Kidney glomerular epithelial cell (primary cell): ENCODE measurements at places on chromosomes 2 and 18.

DNA sequence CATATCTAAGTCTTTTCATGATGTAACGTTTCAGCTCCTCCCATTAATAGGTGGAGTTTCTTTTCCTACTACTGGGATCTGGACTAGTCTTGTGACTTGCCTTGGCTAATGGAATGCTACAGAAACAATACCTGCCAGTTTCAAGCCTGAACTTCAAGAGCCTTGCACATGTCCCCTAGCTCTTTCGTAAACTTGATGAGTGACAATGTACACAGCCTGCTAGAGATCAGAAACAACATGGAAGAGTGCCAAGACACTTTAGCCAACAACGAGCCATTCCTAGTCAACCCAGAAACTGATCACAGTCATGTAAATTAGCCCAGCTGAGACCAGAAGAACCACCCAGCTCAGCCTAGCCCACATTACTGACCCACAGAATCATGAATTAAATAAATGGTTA, 24.8 kb upstream of the STK39 start:
- no peak for DNase-seq

GRCh38 chr2:232162187-232162586, 200.7 kb downstream of the DIS3L2 start:
- no peak for DNase-seq

GRCh38 chr2:228509021-228509420, 327.5 kb upstream of the SPHKAP start:
- no peak for DNase-seq

- peak; percentile 51 for DNase-seq
Observed at GRCh38 chr2:101341901-101342624, 33.6 kb upstream of the RNF149 start.

GRCh38 chr2:42775186-42775585, 11.3 kb upstream of the OXER1 start:
- DNase-seq = no peak

GRCh38 chr2:238974501-238975166, 126.7 kb downstream of the TWIST2 start:
- peak; percentile 21 for DNase-seq

DNA sequence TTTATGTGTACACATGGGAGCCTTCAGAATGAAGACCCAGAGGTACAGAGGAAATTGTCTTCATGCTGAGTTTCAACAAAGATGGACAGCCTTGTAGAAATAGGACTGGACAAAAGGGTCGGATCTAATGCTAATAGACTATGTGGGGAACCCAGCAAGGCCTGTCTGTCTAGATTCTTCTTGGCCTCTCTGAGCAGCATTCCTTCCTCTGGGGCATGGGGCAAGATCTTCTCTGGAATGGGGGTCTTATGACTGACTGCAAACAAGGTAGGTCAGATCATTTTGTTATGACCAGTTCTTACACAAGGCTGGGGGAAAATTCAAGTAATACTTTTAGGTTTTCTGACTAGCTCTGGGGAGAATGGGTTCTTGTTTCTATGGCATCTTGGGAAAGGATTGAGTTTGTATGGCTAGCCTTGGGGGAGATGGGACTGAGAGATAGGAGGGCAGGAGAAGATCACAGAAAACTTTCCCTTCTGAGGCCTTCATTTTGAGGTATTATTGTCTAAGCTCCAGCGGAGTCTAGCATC, 14.3 kb downstream of the SPATA3 start:
- no peak for DNase-seq

GRCh38 chr2:138962686-138963085, 182.5 kb upstream of the NXPH2 start:
- no peak for DNase-seq

DNA sequence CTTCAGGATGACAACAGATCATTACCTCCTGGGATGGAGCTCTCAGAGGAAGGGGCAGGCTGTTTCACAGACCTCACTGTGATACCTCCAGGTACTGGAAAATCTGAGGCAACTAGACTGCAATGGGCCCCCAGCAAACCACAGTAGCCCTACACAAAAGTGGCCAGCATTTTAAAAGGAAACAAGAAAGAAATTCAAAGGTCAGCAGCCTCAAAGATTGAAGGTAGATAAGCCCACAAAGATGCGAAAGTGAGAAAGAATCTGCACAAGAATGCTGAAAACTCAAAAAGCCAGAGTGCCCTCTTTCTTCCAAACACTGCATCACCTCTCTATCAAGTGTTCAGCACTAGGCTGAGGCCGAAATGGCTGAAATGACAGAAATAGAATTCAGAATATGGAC, 499.5 kb upstream of the CHAC2 start:
- no peak for DNase-seq

- DNase-seq = no peak
Observed at GRCh38 chr2:2294183-2294690, 36.8 kb downstream of the MYT1L start.

DNA sequence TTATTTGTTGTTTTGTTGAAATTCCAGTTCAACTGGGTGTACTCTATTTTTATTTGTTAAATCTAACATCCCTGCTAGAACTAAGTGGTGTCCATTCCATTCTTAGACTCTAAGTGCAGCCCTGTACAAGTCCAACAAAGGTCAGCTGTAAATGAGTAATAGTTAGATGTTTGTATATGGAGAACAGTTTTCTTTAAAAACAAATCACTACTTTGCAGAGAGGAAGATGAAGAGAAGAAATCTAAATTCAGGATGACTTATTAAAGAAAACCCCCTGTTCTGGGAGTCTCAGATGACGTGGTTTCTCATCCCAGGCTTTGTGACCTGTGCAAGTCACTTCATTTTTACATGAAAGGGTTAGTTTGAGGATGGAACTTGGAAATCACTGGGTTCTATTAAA, 57.9 kb downstream of the GALNT14 start:
- DNase-seq = peak; percentile 33

DNA sequence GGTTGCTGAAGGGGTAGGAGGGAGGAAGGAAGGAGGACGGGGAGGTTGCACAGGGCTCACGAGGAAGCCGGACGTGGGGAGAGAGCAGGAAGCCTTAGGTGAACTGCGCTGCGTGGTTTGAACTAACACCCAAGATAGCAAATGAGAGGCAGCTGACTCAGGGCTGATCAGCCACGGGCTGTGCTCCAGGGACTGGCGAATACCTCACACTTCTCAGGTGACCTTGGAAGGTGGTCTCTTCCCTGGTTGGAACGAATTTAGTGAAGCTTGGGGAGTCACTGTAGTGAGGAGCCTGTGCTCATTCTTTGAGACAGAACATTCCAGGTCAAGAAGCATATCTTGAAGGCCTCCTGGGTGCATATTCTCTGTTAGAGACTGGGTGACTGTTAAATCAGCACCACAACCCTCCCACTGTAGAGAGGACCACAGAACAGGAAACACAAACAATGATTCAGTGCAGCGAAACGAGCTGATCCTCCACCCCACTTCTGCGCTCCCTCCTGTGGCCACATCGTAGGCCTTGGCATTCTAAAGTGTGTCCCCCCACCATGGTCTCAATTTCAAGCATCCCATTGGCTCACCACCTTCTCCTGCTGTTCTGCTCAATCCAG, 33.8 kb downstream of the TOGARAM2 start:
- peak; percentile 79 for DNase-seq

DNA sequence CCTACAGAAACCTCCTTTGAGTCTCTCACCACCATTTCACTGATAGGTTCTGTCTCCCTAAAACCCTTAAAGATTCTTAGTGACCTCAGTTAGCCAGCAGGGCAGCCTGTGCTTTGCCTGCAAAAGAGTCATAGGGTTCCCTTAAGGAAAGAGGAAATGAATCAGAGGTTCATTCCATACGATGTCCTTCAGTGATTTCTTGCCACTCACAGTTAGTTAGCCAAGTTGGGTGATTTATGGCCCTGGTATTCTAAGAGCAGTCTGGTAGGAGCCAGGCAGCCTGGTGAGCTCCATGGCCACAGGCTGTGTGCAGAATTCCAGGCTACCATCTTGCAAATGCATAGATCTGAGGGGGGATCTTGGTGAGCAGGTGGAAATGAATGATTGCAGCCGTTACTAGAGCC, 18.7 kb upstream of the CCBE1 start:
- peak; percentile 94 for DNase-seq

GRCh38 chr2:30113617-30114293, 33.1 kb upstream of the YPEL5 start:
- peak; percentile 86 for DNase-seq

GRCh38 chr2:6888724-6889123, 11.1 kb downstream of the RSAD2 start:
- no peak for DNase-seq

DNA sequence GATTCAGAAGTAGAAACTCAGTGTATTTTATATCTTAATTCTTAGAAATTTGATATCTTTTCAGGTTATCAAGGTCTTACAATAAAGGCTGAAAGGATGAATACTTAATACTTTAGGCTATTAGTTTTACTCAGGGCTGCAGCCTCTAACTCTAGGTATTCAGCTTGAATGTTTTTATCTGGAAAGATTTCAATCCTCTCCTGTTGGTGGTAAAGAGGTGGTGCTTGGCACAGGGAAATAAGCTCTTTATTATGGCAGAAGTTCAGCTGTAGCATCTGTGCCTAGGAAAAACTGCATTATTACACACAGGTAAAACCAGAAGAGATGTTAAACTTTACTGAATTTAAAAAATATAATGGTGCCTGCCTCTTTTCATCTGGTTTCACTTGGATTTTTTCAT, 11.1 kb downstream of the ACVR2A start:
- no peak for DNase-seq

- peak; percentile 93 for DNase-seq
Observed at GRCh38 chr2:238169048-238169707, 10.4 kb downstream of the ERFE start.

- peak; percentile 43 for DNase-seq
Observed at GRCh38 chr2:8312861-8313830, 368.7 kb upstream of the ID2 start.

DNA sequence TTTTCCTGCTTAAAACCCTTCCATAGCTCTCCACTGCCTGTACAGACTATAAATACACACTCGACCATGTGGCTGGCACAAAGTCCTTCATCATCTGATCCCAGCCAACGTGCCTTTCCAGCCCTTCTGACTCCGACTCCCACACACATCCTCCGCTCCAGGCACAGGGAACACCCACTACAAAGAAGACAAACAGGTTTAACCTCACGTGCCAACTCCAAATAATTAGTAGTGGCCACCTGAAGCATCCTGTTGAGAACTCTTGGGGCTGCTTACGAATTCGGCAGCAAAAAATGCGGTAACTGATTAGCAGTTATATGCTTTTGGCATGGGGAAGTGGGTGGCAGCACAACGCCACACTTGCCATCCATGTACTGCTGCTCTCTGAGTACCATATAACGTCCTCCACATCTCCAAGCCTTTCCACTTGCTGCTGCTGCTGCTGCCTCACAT, 12.1 kb downstream of the SPIRE1 start:
- DNase-seq = no peak

DNA sequence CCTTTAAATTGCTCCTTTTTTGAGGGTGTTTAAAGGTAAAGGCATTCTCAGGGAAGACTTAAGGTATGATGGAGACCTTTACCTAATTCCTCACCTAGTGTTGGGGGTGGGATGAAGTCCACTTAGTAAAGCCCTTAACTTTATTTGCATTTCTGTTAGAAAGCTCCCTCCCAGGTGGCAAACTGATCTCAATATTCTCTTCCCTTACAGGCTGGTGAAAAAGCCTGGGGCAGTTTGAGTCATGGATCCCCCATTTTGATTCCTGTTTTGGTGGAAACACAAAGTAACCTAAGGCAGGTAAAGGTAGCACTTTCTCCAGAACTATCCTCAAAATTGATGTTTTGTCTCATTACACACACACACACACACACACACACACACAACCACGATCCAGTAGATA, 33.8 kb upstream of the HNRNPA3 start:
- DNase-seq = no peak

DNA sequence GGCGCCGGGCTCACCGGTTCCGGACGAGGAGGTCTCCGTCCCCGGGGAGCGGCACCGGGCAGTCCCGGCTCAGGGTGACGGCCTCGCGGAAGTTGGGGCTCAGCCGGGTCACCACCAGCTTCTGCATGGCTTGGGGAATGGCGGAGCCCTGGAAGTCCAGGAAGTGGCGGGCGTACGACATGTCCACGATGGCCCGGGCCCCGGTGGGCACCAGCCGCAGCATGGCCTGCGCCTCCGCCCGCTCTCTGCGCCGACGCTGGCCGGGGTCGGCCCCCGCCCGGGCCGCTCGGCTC, 157 bp downstream of the PTGR3 start:
- DNase-seq = no peak

- no peak for DNase-seq
Observed at GRCh38 chr2:24175631-24176187, 856 bp downstream of the FAM228A start.

GRCh38 chr18:78979056-78979729, 425 bp upstream of the SALL3 start:
- no peak for DNase-seq

DNA sequence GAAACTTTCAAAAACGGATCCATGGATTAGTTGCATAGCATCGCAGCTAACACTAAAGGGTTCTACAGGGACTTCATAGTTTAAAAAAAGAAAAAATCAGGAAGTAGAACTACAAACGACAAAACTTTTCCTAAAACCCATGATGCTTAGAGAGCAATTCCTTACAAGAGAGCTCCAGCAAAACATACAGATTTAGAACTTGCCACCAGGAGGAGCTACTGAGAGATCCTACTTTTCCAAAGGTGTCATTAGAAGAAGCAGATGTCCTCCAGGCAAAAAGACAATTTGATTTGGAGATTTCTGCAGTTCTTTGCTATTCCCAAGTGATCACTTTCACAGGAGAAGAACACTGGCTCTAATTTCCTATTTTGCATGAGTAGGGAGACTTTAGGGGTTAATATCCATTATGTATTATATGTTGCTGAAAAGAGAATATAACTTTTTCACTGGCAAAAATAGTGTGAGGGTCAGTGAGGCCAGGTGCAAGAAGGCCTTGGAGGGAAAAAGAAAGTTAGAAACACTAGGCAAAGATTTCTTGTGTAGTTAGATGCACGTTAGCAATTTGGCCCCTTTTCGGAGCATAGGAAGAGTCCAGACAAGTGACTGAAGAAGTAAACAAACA, 436.2 kb downstream of the SUCLG1 start:
- DNase-seq = peak; percentile 42

GRCh38 chr2:174612970-174613369, 15.4 kb upstream of the WIPF1 start:
- DNase-seq = no peak

- no peak for DNase-seq
Observed at GRCh38 chr18:3451989-3452749, 2.2 kb downstream of the TGIF1 start.

DNA sequence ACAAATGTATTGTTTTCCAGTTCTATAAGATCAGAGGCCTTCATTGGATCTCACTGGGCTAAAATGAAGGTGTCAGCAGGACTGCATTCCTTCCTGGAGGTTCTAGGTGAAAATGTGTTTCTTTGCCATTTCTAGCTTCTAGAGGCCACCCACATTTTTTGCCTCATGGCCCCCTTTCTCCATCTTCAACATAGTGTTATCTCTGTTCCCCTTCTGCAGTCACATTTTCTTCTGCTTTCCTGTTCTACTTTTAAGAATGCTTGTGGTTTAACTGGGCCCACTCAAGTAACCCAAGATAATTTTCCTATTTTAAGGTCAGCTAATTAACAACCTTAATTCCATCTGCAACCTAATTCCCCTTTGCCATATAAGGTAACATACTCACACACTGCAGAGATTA, 36.1 kb downstream of the METTL21A start:
- DNase-seq = no peak
